ENCODE measurements at places on chromosomes 5 and 9.

- DNase-seq, result no peak
These were observed 723 bp upstream of the LCN15 start for GRCh38 chr9:136765041-136765440.

DNA sequence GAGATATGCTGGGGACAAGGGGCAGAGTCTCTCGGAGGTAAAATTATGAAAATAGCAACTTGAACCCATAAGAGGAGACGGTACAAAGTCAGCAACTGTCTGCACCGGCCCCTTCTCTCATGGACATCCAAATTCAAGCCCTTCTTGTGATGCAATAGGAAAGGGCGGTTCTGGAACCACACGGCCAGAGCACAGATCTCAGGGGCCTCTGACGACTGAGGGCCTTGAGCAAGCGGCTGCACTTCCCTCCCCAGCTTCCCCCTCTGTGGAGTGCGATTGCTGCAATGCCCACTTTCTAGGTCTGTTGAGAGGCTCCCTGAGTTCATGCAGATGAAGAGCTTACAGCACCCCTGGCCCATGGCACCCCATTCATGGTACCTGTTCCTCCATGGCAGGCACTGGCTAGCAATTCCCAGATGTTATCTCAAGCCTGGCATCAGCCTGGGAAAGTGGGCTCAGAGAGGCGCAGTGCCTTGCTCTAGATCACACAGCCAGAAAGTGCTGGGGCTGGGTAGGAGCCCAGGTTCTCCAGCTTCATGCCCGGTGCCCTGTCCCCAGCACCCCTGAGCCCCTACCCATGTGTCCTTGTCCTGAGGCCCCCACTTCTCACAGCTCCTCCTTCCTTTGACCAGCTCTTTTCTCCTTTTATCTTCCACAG lies 17.7 kb upstream of the CPLX2 start:
- DNase-seq, result no peak

DNA sequence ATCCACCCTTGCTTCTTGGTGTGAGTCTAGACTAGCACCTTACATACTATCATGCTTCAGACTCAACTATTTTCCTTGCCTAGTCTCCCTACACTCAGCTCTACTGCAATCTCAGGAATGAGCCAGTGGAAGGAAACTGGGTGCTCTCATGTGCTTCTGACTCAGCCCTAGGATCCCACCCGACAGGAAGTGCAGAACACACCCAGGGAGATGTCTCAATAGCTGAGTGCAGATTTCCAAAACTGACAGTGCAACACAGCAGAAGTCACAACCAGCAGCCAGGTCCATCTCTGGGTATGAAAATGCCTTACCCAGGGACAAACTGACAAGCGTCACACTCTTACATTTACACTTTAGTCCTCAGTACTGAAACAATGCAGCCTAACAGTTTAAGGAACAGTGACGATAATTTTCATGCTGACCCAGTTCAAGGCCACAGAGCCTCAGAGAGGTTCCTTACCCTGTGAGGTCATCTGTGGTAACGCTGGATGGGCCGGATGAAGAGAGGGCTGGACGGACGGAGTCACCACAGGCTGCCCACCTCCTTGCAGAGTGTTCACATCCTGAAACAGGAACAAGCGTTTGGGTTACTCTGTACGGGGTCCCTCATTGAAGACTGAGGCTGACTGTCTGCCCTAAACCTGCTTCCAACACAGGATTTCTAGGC lies 33.0 kb downstream of the FKBP15 start:
- DNase-seq, result no peak

DNA sequence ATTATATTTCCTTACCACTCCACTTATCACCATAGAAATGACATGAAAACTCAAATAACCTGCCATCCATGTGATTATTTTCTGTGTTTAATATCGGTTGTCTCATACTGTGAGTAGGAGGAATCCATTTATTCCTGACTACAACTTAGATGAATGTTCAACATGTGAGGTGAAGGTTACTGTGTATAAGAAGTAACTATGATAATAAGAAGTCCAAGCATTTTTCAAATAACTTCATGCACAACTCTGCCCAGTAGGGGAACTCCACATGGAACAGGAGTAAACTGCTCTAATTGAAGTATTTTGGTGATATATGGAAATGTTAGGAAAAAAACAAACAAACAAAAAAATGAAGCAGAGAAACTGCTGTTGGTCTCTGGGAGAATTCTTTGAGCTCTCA lies 447.5 kb upstream of the GRIN3A start:
- no peak for DNase-seq

GRCh38 chr5:127079994-127080491 lies 6.7 kb upstream of the C5orf63 start:
- DNase-seq, result no peak

- no peak for DNase-seq
These were observed 336.2 kb upstream of the PDE4D start for GRCh38 chr5:60229691-60230185.

DNA sequence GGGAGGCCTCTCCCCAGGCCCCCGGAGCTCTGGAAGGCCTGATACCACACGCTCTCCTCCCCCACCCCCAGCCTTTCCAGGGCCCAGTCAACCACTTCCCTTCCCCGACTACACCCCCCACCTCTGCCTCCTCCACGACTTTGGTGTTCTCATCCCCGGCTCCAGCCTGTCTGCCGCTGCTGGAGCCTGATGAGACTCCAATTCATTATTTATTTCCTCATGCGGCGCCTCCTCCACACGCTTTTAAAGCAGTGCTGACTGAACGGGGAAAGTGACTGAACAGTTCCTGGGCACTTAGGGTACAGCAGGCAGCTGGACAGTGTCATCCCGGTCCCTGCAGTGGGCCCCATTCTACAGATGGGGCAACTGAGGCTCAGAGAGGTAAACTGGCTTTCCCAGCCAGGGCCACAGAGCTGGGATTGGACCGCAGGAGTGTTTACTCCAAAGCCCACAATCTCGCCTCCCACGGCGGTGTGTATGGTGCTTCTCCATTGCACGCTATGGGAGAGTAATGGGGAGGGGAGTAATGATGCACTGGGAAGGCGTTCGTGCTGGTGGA lies 15.9 kb upstream of the RPL26L1 start:
- no peak for DNase-seq

DNA sequence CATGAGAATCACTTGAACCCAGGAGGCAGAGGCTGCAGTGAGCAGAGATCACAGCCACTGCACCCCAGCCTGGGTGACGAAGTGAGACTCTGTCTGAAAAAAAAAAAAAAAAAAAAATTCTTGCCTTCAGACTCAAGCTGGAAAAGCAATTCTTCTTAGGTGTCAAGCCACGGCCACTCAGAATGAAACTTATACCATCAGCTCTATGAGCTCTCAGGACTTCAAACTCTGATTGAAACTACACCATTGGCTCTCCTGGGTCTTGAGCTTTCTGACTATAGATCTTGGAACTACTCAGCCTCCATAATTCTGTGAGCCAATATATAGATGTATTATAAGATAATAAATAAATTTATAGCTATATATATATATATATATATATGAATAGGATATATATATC lies 12.9 kb upstream of the FGF10 start:
- DNase-seq, result no peak

- no peak for DNase-seq
These were observed 189.8 kb downstream of the MPDZ start for GRCh38 chr9:13089666-13090065.

DNA sequence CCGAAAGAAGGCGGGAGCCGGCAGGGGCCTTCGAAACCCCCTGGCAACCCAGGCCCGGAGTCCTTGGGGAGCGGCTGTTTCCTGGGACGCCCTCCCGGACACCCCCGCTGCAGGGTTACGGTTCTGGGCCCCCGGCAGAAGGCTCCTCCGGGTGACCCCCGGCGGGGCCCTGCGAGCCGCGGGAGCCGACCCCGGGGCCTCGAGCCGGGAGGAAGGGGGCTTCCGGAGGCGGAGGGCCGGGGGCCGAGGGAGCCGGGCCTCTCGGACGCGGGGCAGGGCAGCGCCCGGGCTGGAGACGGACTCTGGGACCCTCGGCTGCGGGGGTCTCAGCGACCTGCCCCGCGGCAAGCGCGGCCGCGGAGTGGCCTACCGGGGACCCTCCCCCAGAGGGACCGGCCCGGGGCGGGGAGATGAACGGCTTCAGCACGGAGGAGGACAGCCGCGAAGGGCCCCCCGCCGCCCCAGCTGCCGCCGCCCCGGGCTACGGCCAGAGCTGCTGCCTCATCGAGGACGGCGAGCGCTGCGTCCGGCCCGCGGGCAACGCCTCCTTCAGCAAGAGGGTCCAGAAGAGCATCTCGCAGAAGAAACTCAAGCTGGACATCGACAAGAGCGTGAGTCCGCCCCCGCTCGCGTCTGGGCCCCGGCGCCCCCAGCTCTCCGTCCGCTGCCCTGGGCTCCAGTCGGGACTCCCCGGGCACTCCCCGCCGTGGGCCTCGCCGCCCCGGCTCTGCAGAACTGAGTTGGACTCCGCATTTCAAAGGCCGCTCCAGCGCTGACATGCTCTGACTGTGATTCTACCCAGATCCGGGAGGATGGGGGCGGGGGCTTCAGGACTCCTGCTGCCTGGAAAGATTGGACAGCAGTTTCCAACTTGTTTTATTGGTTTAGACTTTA lies 645 bp downstream of the SAP30L start:
- DNase-seq, result peak; percentile 31

DNA sequence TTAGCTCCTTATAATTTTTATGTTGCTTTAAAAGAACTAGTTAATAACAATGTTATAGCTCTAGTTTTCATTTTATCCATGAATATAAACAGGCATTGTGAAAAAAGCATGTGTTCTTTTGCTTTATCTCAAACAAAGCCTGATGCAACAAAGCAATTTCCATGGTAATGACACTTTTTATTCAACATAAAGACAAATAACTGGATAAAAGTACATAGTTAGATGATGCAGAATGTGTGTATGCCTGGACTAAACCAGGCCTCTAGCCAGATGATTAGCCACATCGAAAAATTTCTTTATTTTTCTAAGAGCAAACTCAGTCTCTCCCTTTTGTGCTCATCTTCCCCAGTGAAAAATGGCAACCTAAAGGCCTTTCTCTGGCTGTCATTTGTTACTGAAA lies 125.6 kb upstream of the TARS1 start:
- no peak for DNase-seq

GRCh38 chr5:159781626-159782157 lies 134.6 kb upstream of the ADRA1B start:
- DNase-seq, result no peak

DNA sequence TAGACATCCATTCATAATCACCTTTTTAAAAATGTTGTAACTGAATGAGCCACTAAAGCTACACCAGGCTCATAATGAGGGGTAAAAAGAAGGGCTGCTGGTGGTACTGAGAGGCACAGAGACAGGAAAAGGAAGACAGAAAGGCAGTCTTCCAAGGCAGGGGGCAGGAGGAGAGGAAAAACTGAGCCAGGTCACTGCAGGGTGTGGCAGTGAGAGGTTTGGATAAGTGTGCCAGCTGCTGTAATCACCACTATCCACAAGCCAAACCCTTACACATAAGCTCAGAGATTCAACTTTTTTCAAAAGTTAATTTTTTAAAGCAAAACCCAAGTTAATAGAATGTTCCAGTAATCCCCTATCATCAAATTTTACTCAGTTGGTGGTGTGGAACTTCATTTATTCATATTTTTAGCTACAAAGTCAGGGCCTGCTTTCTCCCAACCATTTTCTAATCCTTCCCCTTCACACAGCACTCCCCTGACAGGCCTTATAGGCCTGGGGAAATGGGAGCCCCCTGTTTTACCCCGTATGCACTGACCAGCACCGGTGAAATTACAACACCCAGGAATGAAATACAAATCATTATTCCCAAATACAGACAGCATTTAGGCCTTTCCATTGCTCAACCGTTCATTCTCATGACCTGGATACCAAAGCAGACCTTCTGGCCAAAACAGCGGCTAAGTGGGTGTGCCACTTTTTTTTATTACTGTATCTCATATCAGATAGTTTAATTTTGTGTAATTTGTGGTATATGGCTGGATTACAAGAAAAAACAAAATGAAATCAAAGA lies 76.3 kb downstream of the EFNA5 start:
- DNase-seq, result no peak

- DNase-seq, result no peak
These were observed 32.3 kb downstream of the GLRA1 start for GRCh38 chr5:151892393-151892792.

DNA sequence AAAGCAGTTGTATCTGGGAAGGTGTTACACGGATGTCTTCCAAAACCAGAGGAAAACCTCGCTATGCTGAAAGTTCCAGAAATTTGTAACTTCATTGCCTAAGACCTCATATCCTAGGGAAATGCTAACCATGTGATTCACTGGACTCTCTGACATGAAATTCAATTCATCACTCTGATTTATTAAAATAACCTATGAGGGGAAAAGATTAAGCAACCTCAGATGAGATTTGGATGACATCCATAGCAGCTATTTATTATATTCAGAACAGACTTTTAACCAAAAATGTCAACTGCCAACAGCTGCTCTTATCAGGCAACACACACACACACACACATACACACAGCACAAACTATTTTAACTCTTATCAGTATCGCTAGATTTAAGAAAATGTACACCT lies 1006.4 kb upstream of the CTNND2 start:
- DNase-seq, result no peak

DNA sequence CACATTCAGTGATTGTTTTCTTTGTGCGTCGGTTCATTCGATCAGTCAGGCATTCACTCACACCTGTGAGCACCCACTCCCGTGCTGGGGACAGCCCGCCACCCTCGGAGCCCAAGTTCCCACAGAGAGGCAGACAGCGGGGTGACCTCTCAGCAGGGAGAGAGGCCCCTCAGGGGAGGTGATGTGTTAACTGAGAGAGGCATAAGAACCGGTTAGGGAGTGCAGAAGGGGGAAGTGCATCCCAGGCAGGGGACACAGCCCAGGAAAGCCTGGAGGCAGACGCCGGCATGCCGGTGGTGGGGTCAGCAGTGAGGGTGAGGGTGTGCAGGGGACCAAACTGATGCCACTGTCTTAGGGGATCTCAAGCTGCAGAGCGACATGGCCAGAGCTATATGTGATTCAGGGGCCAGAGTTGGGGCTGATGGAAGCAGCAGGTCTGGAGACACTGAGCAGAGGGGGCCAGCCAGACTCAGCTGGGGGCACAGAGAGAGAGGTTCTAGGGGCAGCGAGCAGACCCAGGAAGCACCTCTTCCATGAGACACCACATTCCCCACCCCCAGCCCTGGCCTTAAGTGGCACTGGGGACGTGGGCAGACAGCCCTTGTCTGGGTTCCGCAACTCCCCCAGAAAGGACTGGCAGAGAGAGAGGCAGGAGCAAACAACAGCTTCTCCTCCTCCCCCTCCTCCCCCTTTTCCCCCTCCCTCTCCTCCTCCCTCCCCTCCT lies 35.9 kb downstream of the HK3 start:
- DNase-seq, result no peak

GRCh38 chr9:9746826-9747225 lies 866.0 kb downstream of the PTPRD start:
- DNase-seq, result no peak

DNA sequence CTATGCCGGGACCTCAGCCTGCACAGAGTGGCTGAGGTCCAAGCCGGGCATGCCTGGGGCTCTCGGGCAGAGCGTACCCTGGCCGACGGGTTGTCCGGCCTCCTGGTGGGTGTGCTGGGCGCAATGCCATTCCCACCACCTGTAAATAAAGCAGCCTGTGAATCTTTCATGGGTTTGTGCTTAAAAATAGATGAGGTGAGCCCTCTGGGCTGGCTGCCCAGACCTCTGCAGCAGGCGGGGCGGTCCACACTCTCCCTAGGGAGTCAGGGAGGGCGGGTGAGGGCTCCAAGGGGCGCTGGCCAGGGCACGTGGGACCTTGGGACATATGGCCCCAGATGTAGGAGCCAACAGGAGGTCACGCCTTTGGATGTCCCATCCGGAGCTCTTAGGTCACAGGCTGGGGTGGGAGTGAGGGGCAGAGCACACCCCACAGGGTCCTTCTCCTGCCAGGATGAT lies 3.6 kb upstream of the AGPAT2 start:
- no peak for DNase-seq

- no peak for DNase-seq
These were observed 4.9 kb upstream of the SPATA31C2 start for GRCh38 chr9:88143179-88143578.
